Purkinje cell (primary cell): ENCODE measurements at places on chromosomes 6 and 20. TPM values are rescaled to one million over a fixed set of nuclear protein-coding genes. Genes with fewer than 3 reads are reported as not detected.

MBOAT1 gene
- polyA plus RNA-seq = 1.4 TPM in 1 of 2 replicates, not detected in the other

MUC21 gene
- polyA plus RNA-seq = not detected in 2 replicates

IL17F gene
- 7.1 and 12.9 TPM in 2 replicates for polyA plus RNA-seq

ZBP1 gene
- polyA plus RNA-seq = not detected in 2 replicates

EDN1 gene
- 1.9 TPM in 1 of 2 replicates, not detected in the other for polyA plus RNA-seq

TPBG gene
- 0.48 TPM in 1 of 2 replicates, not detected in the other for polyA plus RNA-seq

RHAG gene
- not detected in 2 replicates for polyA plus RNA-seq

HLA-DMB gene
- polyA plus RNA-seq = not detected in 2 replicates

MEP1A gene
- polyA plus RNA-seq = not detected in 2 replicates

WFDC5 gene
- not detected in 2 replicates for polyA plus RNA-seq

RBBP9 gene
- 2.0 and 3.3 TPM in 2 replicates for polyA plus RNA-seq
